Central memory CD8-positive, alpha-beta T cell (primary cell): ENCODE measurements at places on chromosomes 4 and X.

DNA sequence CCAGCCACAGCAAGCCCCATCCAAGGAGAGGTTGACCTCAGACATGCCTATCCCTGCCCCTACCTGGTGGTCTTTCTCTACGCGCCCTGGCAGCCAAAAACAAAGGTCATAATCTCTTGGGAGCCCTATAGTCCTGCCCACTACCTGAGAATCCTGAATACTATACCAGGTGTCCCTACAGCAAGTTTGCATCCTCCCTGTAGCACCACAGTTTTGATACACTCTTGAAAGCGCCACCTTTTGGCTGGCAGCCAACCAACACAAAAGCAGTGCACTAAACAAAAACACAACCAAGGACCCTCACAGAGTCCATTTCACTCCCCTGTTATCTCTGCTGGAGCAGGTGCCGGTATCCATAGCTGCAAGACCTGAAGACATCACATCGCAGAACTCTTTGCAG lies 523.8 kb upstream of the CPEB2 start:
- DNase-seq: no peak

- DNase-seq: no peak
Observed at GRCh38 chr4:158571736-158572135, 50.1 kb downstream of the RXFP1 start.

GRCh38 chrX:93242897-93243296 lies 430.5 kb downstream of the NAP1L3 start:
- no peak for DNase-seq

DNA sequence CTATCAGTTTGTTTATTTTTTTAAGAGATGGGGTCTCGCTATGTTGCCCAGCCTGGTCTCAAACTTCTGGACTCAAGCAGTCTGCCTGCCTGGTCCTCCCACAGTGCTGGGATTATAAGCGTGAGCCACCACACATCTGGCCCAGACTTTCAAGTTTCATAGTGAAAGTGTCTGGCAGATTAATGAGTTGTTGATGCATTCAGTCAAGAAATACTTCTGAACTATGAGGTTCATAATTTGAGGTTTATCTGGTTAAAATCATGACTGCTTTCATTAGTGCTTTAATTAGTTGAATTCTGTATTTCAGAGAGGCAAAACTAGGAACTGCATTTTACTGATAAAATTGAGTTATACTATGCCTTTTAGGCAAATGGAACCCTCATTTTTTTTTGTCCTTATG lies 638.6 kb downstream of the RPA4 start:
- DNase-seq: no peak

DNA sequence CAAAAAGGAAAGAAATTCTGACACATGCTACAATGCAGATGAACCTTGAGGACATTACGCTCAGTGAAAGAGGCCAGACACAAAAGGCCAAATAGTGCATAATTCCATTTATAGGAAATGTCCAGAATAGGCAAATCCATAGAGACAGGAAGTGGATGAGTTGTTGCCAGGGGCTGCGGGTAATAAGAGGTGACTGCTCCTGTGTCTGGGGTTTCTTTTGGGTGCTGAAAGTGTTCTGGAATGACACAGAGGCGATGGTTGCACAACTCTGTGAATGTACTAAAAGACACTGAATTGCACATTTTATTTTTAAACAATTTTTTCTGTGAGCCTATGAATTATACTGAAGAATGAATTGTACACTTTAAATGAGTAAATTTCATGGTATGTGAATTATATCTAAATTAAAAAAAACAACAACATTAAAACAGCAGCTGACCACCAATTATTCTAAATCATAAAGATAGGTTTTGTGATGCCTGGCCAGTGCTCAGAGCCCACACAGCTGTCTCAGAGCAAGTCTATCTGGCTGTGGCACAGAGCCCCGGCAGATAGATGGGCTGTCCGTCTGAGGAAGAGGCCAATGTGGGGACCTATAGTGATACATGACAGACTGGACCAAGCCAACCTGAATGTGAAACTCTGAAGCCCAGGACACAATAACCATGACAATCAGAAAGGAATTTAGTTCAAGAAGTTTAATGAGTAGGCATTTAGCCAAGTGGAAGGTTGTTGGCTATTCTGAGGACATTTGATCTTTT lies 23.5 kb upstream of the IRAK1 start:
- no peak for DNase-seq

DNA sequence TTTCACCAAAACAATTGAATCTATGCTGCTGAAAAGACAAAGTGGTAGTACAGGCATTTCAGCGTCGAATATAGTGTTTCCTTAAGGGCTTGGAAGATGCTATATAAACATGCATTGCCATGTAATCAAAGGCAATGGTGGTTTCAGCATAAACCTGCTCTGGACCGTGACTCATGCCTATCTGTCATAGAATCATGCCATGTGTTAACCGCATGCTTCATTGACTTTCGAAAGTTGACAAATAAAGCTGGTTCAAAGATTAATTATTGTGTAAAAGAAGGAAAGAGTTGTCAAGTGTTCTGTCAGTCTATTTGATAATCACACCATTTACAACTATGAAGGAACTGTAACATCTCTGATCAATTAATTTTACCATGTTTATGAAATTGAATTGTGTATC lies 83.2 kb downstream of the FUNDC1 start:
- no peak for DNase-seq

DNA sequence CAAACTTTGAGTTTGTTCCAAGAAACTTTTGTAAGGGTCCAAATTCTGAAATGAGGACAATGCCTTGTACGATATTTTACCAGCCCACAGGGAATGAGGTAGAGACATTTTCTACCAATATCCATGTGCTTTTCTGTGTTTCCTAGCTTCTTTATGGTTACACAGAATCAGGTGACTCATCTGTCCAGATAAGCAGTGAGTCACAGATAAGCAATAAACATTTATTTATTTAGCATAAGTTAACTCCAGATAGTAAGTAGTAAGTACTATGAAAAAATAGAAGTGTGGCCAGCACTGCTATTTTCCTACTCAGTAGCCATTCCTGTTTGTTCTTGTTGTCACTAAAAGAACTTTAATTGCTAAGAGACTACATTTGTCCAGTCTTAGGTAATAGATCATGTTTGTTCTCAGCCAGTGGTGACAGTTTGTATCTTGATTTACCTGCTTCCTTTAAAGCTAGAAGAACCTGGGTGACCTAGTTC lies 7.4 kb downstream of the AFF1 start:
- DNase-seq: no peak

DNA sequence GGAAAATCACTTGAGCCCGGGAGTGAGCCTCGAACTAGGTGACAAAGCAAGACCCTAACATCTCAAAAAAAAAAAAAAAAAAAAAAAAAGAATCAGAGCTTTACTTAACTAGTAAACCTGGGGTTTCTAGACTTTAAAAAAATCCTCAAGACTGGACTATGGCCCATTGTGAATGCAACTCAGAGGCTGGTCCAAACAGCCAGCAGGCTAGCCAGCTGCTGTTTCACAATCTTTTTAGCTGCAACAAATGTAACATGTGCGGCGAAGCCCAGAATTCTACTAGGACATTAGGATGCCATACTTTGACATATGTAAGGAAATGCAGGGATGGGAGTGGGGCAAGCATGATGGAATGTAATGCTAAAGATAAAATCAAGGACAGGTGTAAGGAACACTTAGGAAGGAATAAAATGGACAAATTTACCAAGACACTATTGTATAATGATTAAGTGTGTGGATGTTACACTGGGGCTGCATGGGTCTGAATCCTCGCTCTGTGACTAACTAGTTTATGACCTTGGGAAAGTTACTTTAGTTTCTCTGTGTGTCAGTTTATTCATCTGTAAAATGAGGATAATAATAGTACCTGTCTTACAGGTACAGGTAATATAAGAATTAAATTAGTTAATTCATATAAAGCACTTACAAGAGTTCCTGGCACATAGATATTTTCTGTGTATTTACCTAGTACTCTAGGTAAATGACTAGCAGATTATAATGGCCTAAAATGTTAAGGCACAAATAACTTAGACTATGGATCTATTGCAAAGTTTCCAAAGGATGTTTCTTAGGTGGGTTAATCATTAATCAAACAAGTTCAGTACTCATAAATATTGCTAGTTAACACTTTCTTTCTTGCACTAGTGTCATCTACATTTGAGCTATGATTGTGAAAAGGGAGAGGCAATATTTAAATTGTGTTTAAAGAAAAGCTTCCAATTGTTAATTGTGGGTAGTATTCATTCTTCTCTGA lies 49.5 kb downstream of the HELQ start:
- DNase-seq: no peak

- no peak for DNase-seq
Observed at GRCh38 chr4:168881781-168882420, 128.2 kb downstream of the CBR4 start.

- DNase-seq: peak; percentile 14
Observed at GRCh38 chrX:72245461-72246089, 6.7 kb upstream of the ERCC6L start.

- DNase-seq: no peak
Observed at GRCh38 chr4:59127006-59127405, 2016.8 kb upstream of the IGFBP7 start.

DNA sequence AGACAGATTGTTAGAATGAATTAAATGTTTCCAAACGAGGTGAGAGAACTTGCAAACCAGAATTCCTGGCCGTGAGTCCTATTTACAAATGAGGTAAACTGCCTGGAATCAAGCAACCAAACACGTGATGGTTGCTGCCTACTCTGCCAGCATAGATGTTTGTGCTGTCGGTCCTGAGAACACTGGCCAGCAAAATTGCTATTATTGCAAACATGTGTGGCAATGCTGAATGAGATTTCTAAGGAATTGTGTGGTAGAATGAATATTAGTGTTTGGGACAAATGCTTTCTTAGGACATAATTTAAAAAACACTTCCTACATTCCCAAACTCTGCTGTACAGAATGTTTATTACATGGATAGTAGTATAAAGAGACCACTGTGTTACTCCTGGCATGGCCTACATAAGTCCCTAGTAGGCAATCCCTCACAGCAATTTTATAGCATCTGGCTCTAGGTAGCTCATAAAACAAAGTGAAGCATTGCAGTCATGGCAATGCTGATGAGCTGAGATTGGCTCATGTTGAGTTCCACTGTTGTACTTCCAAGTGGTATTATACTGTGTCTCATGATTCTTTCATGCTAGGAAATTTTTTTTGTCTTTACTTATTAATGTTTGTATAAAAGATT lies 605.2 kb upstream of the EPHA5 start:
- DNase-seq: no peak

DNA sequence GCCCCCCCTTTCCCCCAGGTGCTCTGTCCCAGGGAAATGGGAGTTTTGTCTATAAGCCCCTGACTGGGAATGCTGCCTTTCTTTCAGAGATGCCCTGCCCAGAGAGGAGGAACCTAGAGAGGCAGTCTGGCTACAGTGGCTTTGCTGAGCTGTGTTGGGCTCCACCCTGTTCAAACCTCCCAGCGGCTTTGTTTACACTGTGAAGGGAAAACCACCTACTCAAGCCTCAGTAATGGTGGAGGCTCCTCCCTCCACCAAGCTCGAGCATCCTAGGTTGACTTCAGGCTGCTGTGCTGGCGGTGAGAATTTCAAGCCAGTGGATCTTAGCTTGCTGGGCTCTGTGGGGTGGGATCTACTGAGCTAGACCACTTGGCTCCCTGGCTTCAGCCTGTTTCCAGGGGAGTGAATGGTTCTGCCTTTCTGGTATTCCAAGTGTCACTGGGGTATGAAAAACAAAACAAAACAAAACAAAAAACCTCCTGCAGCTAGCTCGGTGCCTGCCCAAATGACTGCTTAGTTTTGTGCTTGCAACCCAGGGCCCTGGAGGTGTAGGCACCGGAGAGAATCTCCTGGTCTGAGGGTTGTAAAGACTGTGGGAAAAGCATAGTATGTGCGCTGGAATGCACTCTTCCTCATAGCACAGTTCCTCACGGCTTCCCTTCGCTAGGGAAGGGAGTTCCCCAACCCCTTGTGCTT lies 41.7 kb downstream of the ITM2A start:
- no peak for DNase-seq

DNA sequence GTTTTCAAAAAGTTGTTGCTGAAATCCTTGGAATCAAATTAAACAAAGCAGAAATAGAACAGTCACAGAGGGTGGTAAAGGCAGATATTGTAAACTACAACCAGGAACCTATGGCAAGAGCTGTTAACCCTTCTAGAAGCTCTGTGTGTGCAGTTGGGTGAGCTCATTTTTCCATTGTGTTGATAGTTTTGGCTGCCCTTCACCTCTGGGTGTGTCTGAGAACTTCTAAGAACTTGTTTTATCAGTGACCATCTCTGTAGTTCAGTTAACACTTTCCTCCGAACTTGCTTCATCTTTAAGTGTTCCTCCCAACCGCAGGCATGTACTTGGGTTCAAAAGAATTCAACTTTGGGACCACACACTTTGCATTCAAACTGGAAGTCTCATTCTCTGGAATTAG lies 32.7 kb downstream of the RBMX start:
- DNase-seq: no peak

DNA sequence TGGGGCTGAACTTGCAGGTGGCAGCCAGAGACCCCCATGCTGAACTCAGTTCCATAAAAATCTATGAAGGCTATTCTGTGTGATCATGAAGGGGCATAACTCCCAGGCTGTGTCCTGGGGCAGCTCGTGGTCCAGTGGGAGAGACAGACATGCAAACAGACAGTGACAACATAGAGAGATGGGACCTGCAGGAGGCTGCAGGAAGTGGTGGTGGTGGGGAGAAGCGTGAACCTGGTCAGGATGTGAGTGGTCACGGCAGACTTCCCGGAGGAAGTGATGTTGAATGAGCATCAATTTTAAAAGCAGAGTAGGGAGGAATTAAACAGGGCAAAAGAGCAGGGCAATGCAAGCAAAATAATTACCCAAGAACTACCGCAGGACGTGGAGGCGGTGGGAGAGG lies 23.2 kb upstream of the SORCS2 start:
- no peak for DNase-seq

DNA sequence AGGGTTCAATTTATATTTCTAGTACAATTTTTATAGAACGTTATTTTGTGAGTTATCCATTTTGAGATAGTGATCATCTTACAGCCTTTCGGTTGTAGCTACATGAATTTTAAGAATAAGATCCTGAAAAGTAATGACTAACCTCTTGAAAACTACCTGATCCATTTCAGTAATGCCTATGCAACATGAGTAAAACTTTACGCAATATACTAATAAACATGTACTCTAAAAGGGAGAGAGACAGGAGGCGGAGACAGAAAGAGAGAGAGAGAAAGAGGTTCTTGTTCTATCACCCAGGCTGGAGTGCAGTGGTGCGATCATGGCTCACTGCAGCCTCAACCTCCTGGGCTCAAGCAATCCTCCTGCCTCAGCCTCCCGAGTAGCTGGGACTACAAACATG lies 816.1 kb downstream of the CCSER1 start:
- DNase-seq: no peak
